HEK293T (cell line): ENCODE measurements at places on chromosomes 5 and 9.

GRCh38 chr9:136342181-136343120 is 15.1 kb downstream of the GPSM1 start:
- DNase-seq = peak; percentile 89

DNA sequence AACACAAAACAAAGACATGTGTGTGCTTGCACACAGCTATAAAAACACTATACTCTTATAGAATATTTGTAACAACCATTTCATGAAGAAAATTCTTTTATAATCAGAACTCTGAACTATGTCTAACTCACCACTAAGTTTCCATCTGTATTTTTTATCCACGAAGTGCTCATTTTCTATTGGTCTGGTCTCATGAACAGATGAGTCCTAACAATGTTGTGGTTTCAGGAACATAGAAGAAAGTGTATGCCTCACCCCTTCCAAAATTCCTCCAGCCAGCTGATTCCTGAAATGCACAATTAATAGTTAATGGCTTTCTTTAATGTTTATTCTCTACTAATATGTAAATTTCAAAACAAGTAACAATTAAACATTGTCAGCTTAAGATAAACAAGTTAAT is 325.3 kb upstream of the GRAMD2B start:
- DNase-seq = no peak

DNA sequence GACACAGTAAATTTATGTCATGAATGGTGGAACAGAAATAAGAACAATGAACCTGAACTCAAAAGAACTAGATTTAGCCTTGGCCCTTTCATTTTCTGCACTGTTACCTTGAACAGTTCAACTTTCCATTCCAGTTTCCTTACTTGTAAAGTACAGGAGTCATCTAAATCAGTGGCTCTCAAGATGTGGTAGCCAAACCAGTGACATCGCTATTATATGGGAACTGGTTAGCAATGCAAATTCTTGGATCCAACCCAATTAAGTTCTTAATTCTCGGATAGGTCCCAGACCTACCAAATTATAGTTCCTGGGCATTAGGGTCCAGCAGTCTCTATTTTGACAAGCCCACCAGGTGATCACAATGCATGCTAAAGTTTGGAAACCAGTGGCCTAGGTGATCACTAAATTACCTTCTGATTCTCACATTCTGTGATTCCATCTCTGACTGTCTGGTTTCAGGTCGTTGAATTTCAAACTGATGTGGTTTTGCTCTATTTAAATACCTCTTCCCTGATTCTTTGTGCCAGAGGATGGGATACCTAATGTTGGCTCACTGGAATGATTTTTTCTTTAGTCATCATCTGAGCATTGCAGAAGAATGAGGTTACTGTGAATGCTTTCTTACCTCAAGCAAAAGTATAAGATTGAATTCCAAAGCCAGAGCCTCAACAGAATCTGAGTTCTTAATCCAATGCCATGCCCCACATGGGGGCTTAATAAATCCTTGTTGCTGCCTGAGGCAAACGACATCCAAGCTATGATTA is 253.8 kb downstream of the ENC1 start:
- no peak for DNase-seq

GRCh38 chr5:177997846-177998245 is 1.8 kb upstream of the PROP1 start:
- DNase-seq = no peak

DNA sequence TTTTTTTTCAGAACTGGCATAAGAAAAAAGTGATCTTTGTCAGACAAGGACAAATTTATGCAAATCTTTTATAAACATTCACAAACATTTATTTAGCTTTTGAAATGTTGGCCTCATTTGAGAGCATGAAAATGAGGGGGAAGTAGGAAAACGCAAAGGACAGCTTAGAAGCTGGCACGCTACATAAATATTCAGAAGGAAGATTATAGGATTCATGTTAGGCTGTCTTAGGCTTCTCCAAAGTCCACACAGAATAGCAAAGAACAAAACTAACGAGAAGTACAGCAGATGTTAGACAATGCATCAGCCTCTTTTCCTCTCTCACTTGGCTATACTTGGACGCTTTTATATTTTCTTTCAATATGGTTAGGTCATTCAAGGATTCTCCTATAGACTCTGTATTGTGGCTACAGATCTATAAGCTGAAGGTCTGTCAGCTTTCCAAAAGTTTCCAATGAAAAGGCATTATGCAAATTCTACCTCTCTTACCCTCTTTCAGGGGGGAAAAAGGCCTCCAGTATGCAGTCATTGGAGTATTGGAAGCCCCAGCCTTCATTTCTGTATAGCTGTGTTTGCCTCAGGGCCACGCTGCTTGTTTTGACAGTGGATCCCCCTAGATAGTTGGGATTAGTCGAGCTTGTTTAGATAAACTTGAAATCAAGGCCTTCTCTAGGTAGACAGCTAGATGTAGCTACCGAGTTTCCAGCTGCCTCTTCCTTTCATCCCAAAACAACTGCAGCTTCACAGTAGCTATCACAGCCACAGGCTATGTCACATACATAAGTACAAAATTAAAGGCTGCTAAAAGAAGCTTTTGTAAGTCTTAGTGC is 153.0 kb downstream of the DENND1A start:
- no peak for DNase-seq

- DNase-seq = no peak
Measured at GRCh38 chr9:136994888-136995230, 1.5 kb downstream of the CLIC3 start.
